ENCODE measurements at places on chromosomes 6 and 20.

GRCh38 chr20:47708953-47709833 is 76.1 kb downstream of the SULF2 start:
- DNase-seq = no peak

GRCh38 chr6:117232196-117232595 is 33.2 kb upstream of the VGLL2 start:
- no peak for DNase-seq

- DNase-seq = no peak
Measured at GRCh38 chr6:19309661-19310060, 527.5 kb upstream of the ID4 start.

DNA sequence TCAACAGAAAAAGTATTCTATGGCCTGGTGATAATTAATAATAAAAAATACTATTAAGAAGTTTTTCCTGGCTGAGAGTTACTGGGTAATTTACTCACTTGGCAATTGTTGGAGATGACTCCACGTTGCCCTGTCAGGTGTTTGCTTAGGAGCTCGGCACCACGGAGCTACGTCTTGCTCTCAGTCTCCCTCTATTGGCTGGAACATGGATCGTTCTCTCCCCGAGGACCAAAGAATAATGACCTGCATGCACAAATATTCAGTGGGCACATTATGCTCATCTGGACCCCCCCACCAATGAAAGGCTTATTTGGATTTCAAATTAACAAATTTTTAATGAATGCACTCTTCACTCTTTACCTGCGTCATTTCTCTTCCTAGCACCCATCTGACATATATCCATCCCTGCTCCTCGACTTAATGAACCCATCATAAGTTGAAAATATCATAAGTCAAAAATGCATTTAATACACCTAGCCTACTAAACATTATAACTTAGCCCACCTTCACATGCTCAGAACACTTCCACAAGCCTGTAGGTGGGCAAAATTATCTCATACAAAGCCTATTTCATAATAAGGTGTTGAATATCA is 71.0 kb upstream of the CD83 start:
- peak; percentile 55 for DNase-seq

DNA sequence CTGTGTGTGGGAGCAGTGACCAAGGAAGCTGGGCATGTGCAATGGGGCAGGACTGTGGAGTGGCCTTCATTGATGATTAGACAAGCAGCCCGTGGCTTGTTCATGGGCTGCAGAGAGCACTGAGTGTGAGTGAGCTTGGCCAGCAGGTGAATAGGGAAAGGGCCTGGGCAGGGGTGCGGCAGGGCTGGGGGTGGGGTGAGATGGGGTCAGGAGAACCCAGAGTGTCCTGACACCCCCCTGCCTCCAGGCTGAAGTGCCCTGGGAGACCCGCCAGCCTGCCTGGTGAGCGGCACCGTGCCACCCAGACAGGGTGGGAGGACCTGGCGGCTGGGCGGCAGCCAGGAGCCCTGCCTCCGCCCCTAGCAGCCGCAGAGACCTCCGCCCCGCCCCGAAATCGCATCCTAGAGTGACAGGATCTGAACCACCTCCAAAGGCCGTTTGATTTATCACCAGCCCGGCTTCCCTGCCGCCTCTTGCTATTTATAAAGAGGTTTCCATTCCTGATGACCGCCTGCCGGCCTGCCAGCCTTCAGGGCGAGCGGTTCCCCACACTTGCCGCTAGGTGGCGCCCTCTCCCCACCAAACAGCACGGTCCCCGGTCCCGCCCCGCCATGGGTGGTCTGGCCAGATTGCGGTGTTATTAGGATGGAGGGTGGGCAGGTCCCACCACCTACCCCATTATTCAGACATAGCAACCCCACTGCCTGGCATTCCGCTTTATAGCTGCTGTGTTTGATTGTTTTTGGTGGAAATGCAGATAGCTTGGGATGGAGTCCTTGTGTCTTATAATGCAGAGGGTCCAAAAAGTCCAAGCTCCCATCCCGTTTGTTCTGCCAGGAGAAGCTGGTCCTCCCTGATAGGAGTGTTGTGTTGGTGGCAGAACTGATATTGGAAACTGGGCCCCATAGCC is 3.5 kb downstream of the MYLK2 start:
- DNase-seq = peak; percentile 69

- DNase-seq = no peak
Measured at GRCh38 chr6:37369321-37370201, 15.8 kb downstream of the RNF8 start.

DNA sequence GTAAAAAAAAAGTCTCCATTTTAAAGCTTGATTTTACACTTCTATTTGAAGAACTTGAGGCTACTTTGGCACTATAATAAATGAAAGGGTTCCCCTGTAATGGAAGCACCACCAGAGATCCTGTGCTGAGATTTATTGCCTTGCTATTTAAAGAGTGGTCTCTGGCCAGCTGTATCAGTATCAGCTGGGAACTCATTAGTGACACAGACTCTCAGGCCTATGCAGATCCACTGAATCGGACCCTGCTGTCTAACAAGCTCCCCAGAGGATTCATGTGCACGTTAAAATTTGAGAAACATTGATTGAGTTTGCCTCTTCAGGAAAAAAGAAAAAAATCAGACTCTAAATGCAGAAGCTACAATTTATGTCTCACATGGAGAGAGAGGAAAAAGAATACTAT is 299.9 kb upstream of the BMP2 start:
- DNase-seq = no peak

DNA sequence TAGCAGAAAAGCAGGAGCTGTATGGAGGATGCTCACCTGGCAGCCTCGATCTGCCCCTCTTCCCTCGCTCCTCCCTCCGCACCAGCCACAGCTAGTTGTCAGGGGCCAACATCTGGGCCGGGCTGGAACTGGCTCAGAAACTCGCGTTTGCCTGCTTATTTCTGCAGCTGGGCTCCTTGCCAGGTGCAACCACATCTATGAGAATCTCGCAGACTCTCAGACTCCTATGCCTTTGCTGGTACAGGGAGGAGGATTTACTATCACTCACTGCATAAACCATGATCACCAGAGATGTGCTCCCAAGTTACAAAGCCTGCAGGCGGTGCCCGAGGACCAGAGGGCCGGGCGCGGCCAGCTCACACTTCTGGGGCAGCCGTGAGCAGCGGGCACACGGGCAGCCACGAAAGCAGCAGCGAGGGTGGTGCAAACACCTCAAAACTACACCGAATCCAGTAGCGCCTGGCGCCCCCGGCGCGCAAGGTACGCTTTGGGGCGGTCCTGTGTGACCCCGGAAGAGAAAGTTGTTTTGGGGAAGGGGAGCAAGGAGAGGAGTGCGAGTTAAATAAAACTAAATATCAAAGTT is 577 bp upstream of the LRRC1 start:
- DNase-seq = peak; percentile 59

DNA sequence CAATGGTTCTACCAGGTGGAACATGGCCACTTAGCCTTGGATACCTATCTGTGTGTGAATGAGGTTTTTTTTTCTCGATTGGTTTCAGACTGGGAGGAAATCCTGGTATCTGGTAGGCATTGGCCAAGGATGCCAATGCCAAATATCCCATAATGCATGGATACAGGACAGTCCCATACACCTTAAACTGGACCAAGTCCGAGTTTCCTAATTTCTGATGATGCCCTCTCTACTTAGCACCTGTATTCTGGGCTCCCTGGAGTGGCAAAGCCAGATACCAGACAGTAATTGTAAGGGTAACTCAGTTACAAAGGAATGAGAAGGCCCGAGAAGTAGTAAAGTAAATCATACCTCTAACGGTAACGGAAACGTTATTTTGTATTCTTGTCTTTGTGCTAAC is 17.9 kb downstream of the SNX5 start:
- DNase-seq = no peak

GRCh38 chr6:93849857-93850256 is 430.5 kb upstream of the EPHA7 start:
- DNase-seq = no peak

- DNase-seq = no peak
Measured at GRCh38 chr6:37287519-37288157, 29.7 kb upstream of the TMEM217 start.

DNA sequence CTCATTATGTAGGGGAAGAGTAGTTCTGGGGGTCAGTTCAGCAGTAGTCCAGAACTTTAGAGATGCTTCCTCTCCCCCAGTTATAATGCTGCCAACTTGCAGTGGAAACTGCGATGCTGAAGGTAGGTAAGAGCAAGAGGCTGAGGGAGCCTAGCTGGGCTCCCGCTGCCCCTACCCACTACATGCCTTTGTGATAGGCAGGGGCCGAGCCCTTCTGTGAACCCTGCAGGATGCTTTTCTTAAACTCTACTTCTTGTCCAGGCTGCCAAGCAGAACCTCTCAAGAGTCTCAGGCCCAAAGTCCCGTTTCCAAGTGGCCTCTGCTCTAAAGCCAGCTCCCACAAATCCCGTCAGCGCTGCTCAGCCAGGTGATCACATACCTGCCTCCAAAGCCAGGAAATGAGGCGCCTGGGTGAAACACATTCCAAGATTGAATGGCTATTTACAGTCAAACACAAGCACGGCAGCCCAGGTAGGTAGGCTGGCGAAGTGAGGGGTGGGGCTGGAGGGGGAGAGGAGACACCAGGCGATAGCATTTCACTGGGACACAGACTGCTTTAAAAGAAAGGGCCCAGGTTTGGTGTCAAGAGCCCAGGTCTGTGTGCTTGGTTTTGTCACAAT is 150.7 kb downstream of the CD24 start:
- no peak for DNase-seq

DNA sequence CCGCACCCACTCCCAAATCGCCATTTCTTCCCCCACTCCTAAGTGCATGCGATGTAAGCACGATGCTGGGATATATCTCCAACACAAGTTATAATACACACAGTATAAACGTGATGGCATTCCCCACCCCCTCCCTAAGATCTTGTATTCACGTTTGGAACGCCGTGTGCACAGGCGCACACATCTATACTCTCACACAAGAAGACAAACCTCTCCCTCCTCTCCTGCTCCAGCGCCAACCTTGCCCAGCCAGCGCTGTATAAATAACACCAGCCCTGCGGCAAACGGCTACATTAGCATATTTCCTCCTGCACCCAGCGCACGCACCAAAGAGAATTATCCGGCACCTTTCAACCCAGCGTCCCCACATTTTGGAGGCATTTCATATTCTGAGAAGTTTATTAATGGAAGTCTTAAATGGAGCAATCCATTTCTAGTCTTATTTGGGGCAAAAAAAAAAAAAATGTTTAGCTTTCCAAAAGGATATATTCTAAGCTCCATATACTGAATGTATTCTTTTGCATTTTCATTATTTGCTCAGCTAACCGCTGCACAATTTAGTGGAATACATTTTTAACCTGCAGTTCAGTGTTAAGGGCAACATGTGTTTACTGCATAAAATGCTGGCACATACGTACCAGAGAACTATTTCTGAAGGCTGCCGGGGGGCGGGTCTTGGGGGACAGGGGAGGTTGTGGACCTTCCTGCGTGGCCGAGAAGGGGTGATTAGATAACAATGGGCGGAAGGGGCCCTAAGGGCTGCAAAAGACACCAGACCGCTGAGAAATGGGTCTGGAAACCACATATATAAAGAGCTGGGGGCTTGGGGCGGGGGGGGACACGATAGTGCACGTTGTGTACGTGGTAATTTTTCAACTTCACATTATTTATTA is 1.1 kb upstream of the SLC22A23 start:
- no peak for DNase-seq

- DNase-seq = no peak
Measured at GRCh38 chr6:53070806-53071205, 5.6 kb downstream of the FBXO9 start.

- no peak for DNase-seq
Measured at GRCh38 chr6:154984146-154984545, 11.0 kb upstream of the TIAM2 start.

- no peak for DNase-seq
Measured at GRCh38 chr6:12335717-12336116, 45.6 kb downstream of the EDN1 start.

DNA sequence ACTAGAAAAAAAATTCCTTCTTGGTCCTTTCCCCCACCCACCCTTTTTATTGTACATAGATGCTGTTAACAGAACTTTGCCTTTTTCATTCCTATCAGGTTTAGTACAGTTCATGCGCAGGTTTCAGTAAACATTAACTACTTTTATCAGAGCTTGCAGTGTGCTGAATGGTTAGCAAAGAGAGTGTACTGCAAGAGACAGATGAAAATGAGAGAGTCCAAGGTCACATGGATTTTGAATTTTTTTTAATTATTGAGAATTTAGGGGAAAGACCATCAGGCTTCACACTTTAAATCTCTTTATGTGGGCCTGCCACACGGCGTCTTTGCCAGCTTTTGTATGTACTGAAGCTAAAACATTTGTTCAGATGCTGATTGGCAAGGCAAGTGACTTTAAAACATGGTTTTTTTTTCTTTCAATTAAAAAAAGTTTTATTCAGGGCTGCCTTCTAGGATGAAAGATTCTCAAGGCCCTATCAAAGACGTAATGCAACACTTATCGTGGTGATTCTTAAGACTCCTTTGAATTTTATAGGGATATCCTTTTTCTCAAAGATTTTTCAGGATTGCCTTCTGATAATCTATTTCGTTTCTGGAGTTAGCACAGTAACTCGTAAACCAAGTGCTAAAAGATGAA is 32.2 kb downstream of the RREB1 start:
- no peak for DNase-seq

DNA sequence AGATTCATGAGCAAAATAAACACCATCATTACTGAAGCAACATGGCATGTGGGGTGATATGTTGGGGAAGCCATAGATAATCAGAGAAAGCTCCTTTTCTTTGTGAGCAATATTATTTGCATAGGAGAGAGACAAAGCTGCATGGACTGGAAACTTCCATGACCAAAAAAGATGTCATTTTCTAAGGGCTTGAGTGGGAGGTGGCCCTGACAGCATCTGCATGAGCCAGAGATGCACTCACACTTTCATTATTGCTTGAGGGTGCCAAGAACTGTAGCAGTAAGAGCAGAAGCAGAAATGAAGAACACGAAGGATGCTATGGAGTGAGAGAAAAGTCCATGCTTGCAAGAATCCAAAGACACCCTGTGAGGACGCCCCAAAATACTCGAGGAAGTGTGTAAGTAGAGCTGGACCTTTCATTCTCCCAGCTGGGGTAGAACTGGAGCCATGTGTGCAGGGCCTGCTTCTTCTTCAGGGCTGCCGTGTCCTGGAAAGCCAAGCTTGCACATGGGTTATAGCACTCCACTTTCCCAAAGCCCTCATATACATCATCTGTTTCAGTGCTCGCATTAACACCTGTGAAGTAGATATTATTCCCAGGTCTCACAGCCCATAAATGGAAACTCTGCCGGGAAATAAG is 851.2 kb downstream of the DHX35 start:
- no peak for DNase-seq
